T-helper 2 cell (primary cell): ENCODE measurements at places on chromosomes 2 and 18.
A peak's percentile ranks its signal among the peaks of the same experiment; 100 is the strongest.

DNA sequence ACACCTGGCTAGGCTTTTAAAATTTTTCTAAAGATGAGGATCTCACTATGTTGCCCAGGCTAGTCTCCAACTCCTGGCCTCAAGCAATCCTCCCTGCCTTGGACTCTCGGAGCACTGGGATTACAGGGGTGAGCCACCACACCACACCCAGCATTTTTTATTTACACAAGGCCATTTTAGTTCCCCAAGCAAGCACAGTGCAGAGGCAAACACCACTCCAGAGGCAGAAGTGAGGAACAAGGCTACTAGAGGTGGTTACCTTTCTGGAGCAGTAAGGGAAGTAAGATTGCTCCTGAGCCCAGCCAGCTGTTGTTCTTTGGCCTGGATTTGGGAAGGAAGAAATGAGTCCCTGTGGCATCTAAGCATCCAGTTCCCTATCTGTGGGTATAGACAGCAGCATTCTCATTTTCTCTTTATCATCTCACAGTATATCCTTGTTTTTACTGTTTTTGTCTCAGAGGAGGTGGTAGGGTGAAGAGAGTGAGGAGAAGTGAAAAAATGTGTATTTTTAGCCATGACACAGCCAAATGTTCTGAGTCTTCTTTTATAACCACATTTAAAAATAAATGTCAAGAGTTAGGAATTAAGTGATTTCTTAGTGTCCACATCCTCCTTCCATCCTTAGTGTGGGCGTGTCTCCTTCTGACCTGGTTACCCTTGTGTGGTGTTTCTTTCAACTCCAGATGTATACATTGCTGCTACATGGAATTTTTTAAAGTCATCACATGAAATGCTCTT lies 10.5 kb upstream of the TTC39C start:
- no peak for DNase-seq

- DNase-seq, result no peak
Observed at GRCh38 chr18:37864122-37864521, 298.5 kb upstream of the CELF4 start.

GRCh38 chr2:151796774-151797173 lies 31.4 kb downstream of the ARL5A start:
- DNase-seq, result no peak

- no peak for DNase-seq
Observed at GRCh38 chr2:232351686-232352510, 26.7 kb upstream of the ALPP start.

GRCh38 chr2:98708396-98709186 lies 22.3 kb downstream of the MGAT4A start:
- DNase-seq, result no peak

DNA sequence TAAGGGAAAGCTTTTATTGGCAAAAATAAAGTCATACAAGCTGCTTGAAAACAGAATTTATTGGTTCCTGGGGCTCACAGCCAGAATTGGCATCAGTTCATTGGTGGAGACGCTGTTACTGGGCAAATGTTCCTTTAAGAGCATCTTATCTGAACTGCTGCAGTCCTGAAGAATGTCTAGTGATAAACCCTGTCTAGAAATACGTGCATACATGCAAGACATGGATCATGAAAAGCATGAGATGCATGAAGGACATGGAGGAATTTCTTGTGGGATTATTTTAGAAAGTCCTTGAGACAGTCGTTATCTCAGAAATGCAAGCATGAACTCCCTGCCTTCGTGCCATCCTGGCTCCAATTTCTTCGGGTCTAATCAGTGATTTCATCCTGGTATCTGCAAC lies 32.5 kb upstream of the FHOD3 start:
- no peak for DNase-seq

- DNase-seq, result no peak
Observed at GRCh38 chr2:205483095-205483494, 199.2 kb upstream of the NRP2 start.

DNA sequence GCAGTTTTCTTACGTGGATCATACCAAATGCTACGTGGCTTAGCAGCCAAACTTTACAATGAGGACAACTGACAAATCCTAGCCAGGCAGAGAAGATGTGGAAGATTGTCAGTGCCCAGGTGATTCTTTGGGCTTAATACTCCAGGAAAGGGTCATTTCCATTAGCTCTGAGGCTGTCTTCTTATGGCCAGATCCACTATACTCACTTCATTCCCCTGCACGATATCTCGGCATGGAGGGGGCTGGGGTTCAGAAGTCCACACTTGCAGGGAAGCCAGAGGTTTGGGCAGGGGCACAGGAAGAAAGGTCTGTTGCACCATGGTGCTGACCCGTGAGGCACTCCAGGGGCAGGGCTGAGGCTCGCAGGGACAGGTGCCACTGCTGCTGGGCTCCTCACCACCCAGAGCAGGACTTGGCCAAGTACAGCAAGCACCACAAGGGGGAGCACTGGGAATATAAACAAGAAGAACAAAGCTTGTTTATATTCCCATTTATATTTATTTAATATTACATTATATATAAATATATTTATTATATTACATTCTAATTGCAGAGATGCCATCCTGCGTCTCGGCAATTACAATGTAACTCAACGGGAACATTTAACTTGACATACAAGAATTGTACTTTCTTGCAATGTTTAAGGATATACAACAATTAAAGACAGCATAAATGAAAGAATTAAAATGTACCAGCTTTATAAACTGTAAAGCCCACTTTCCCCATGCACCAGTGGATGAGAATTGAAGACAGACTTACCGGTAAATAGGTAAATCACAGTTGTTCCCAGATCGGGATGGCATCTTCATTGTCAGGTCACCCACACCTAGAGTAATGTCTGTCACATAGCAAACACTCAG lies 27.2 kb downstream of the CLUL1 start:
- no peak for DNase-seq

DNA sequence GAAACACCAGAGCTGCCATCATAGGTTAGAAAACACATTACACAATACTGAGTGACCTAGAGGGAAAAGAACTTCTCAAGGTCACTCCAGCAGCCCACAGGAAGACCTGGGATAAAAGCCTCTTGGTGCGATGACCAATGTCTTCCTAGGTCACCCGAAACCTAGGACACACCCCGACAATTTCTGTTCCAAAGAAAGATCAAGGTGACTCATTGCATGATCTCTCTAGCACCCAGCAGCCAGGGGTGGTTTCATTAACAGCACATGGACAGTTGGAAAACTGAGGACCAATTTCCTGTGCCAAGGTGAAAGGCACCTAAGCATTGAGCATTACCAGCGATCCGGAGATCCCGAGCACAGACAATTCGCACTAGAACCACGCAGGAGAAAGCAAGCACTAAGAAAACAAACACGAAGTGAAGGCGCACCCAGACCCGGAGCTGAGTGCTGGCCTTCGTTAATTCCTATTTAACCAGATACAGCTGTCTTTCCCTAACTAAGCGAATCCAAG lies 1.5 kb downstream of the CACNB4 start:
- no peak for DNase-seq

GRCh38 chr2:71713581-71714580 lies 260.5 kb downstream of the DYSF start:
- no peak for DNase-seq

GRCh38 chr2:218658671-218659257 lies 659 bp downstream of the ZNF142 start:
- DNase-seq, result peak; percentile 48

DNA sequence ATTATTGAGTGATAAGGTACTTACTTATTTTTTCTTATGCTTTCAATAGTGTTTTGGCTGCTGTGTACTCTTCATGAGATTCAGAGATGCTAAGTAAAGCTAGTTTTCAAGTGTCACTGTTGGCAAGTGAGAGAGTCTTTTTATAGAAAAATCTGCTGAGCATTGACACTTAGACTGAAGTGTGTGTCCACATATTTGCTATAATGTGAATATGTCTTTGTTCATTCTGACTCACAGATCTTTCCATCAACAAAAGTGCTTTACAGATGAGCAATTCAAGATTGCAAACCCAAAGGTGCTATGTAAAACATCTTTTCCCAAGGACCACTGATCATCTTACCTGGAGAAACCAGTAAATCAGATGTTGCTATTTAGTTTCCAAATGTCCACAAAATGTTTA lies 410.6 kb upstream of the FIGN start:
- DNase-seq, result no peak

GRCh38 chr18:12838178-12838634 lies 45.8 kb downstream of the PTPN2 start:
- no peak for DNase-seq

DNA sequence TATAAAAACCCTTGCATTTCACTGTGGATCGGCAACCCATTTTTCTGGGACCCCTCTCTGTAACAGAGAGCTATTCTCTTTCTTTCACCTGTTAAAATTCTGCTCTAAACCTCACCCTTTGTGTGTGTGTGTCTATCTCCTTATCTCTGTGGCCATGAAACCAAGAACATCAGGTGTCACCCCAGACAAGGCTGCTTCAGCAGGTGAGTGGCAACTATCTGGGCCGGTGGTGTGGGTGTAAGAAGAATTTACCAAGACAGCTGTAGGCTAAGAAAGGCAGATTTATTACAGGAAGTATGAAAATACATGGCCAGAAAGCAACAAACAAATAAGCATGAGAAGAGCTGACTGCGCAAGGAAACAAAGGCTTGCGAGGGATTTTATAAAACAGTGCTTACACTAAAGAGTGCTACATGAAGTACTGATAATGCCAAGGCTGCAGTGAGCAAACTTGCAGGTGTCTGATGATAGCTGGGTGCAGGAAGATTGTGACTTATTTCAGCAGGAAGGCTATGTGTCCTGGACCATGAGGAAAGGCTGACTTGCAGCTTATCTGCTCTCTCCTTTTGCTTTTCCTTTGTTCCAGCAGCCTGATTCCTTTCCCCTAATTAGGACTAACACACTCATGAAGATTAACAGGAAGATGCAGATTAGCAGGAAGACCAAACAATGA lies 421.1 kb downstream of the PTH2R start:
- no peak for DNase-seq

DNA sequence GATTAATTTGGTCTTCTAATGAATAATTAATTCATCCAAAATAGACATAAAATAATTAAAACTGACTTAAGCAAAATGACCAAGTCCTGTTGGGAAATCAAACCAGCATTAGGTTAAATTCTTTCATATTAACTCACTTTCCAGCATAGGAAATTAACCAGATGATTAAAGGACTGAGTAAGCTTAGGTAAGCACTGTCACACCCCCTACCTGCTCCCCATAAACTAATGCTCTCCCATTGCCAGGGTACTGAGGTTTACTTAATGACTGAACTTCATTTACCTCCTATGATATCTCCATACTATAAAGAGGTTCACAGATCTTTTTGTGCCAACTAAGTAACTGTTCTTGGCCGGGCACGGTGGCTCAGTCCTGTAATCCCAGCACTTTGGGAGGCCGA lies 13.7 kb downstream of the DSC2 start:
- DNase-seq, result no peak

DNA sequence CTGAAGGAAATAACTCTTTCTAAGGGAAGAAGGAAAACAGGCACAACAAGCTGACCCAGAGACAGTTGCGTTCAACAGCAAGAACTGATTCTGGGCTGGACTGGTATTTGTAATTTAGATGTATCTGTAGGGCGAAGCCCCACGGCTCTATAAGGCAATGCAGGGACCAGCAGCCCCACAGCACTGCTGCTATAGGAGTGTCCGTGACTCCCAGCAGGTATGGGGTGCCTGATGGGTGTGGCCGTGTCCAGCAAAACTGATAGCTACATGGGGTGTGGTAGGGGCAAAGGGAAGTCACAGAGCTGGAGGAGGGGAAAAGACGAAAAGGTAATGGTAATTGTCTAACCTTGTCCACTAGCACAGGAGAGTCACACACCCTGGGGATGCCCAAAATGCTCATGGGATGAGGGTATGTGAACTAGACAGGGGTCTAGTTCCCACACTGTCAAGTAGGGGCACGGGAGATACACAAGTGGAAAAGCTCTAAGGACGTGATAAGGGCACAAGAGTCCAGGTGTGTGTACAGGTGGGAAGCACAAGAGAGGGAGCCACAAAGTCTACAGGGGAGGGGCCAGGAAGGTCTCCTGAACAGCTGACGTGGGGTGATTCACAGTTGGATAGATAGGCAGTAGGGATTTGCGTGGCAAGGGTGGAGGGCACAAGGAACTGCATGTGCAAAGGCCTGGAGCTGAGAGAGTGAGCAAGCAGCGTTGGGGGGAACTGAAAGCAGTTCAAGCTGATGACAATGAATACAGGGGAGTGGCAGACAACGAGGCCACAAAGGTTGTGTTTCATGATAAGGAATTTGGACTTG lies 48.5 kb upstream of the ASPRV1 start:
- no peak for DNase-seq

- DNase-seq, result no peak
Observed at GRCh38 chr2:114259389-114259788, 183.1 kb upstream of the DPP10 start.

- DNase-seq, result no peak
Observed at GRCh38 chr2:62568983-62569837, 63.2 kb upstream of the TMEM17 start.

DNA sequence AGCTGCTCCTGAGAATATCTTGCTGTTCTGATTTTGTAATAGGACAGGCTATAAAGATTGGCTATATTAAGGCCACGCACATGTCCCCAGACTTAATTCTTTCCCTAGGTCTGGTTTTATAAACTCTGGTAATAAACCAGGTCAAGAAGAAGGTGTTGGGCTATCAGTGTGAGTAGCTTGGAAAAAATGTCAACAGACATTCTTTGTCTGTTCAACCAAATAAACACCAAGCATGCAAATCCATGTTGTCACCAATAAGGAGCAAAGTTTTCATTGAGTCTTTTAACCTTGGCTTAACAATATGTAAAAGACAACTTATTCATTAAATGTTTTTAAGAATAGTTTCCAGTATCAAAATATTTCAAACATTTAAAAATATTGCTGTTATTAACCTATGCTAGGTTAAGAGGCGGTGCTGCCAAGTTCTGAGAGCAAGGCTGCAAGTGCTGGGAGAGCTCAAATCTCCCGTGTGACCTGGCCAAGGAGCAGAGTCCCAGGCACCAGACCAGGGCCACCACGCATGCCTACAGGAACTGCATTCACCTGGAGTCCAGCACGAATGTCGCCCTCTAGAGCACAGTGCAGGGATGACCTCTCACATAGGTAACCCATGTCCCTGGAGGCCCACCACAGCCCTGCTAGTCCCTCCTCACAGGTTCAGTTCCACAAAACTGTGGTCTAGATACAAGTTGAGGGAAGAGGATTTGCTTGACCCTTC lies 120.5 kb upstream of the POU3F3 start:
- no peak for DNase-seq

DNA sequence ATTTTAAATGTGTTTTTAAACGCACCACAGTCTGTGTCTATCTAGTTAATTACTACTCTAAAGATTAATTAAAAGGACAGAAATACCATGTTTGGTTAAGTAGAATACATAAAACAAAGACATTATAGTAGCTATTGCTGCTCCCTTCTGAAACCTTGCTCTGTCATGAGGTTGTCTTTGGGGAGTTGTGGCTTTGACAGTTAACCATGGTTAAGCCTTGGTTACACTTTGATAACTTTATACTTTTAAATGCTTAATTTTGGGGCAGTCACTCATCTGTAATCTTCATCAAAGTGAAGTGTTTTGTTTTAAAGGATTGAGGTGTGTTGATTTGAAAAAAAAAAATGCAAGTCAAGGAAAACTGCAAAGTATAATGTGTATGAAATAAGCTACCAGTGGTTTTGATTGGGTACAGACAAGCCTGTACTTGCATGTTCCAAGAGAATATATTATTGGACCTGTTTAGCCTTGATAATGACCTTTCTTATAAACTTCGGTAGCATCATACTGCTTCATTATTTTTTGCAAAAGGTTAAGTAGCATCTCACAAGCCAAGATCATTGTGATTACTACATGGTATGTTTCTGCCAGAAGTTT lies 29.8 kb upstream of the TBR1 start:
- DNase-seq, result no peak

GRCh38 chr18:44673256-44673880 lies 7.3 kb upstream of the SETBP1 start:
- DNase-seq, result no peak

- no peak for DNase-seq
Observed at GRCh38 chr2:74577448-74577847, 22.9 kb downstream of the DOK1 start.
